NCI-H524 treated with DMSO at 0.1 percent for 48 hours (cell line): ENCODE measurements at places on chromosomes 11 and 22.

- no peak for DNase-seq
Measured at GRCh38 chr11:120547316-120547715, 35.8 kb downstream of the GRIK4 start.

DNA sequence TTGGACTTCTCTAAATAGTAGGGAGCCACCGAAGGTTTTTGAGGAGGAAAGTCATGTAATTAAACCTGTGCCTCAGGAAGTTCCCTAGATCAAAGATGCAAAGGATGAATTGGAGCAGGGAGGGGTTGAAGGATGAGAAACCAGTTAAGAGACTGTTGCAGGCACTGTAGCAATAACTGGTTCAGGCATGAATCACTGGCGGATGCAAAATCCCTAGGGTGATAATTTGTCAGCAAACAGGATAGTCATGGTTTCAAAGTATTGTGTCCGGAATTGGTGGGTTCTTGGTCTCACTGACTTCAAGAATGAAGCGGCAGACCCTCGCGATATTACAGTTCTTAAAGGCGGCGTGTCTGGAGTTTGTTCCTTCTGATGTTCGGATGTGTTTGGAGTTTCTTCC, 19.9 kb downstream of the TRIOBP start:
- no peak for DNase-seq

DNA sequence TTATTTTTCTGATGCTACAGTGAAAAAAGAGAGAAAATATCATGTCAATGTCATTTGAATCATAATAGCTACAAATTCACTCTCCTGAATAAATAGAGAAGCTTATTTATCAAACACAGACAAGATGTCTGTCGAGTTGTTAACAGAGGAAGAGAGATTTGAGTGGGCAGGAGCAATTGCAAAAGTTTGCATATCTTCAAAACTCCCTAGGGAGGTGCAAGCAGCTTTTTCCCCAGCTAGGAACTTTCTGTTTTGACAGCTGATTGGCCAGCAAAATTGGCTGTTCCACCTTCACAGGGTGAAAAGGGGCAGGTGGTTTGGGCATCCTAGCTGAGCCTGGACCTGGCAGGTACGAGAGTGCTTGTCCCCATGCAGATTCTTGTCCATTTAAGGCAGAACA, 98.2 kb downstream of the NTM start:
- DNase-seq: no peak

GRCh38 chr11:20337526-20338154, 25.9 kb upstream of the HTATIP2 start:
- peak; percentile 45 for DNase-seq

DNA sequence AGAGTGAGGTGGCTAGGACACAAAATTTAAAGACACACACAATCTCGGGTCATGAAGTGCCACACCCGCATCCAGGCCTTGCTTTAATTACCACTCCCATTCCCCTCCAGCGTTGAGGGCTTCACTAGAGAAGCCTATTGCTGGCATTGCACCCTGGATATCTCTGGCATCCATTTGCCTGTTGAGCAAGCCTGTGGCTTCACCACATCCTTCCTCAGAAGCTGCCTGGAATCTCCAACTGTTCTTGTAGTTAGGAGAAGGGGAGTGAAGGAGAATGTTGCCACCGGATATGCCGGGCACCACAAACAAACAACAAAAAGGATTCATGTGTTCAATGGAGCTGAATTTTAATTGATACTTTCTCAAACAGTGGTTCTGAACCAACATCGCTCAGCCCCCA, 34.4 kb upstream of the RCN1 start:
- DNase-seq: no peak

DNA sequence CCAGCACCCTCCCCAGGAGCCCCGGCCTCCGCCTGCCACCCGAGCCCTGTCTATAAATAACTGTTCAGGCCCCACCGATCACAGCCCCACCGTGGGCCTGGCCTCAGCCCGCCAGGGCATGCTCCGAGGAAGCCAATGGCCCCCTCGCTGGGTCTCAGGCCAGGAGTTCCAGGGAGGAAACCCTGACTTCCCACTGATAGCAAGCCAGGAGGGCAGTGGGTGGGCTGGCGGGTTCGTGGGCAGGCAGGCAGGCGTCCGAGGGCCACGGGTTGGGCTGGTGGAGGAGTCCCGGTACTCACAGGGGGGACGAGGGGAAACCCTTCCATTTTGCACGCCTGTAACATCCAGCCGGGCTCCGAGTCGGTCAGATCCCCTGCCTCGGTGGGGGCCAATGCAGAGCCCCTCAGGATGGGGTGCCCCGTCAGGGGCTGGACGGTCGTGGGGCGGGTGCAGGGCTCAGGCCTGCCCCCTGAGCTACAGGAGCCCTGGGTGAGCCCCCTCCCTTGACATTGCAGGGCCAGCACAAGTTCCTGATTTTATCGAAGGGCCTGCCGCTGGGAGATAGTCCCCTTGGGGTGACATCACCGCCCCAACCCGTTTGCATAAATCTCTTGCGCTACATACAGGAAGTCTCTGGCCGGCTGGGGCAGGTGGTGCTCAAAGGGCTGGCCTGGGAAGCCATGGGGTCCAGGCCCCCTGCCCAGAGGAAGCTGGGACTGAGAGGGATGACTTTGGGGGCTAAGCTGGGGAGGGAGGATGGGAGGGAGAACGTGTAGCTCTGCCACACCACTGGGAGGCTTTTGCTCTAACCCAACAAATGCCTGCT, at the start of gene SPI1:
Gene SPI1 (minus strand): TSS at position 538 of the 826 bp plus-strand sequence. CDS start 194 bp downstream, at position 344.
- no peak for DNase-seq

DNA sequence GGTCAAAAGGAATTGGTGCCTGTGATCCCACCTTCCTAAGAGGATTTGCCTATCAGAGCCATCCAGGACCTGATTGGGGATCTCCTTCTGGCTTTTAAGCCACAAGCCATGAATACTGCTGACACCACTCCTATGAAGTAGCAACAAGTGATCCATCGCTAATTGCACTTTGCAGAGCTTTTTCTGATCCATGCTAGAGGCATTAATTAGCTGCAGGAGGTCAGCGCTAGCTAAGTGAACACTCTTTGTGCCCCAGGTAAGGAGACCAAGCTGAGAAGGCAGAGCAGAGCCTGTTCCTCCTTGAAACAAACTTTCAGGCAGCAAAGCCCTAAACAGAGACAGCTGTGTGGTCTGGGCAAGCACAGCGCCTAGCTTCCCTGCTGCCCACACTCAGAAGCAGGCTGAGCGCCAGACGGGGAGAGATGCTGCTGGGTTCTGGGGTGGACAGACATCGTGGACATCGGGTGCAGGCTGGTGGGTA, 122.2 kb downstream of the ABTB2 start:
- no peak for DNase-seq

DNA sequence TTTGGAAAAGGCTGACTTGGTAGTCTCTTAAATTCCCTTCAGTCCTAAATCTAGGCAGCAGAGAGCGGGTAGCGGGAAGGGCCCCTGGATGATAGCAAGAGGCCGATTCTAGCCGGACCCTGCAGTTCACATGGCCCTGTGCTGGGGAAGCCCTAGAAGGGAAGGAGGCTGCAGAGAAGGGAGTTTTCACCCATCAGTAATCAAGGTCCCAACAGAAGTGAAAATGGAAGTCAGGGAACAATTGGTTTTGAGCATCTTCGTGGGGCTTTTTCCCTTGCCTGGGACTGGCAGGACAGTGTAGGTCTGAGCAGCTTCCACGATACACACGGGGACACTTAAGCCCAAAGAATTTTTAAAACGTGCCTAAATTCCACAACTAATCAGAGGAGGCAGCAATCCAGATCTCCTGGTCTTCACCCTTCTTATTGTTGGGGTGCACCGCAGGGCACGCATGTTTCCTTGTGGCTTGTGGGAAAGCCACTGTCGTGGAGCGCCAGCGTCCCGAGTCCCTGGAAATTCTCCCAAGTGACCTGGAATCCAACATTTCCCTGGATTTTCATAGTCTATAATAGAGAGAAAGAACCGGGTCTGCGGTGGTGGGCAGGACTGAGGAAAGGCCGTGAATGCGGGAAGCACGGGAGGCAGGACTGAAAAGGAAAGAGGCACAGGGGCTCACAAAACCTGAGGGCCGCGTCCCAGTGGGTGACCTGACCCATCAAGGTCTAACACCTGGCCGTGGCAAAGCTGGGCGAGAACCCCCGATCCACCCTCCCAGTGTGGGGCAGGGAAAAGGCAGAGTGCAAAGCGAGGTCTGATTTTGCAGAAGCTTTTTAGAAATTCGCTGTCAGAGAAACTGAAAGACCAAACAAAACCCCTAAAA, 846 bp upstream of the OAF start:
- no peak for DNase-seq

GRCh38 chr11:45765836-45766235, 39.1 kb upstream of the SLC35C1 start:
- DNase-seq: no peak

- no peak for DNase-seq
Measured at GRCh38 chr22:17035246-17035645, 27.2 kb upstream of the GAB4 start.

- DNase-seq: no peak
Measured at GRCh38 chr11:92682952-92683351, 286.5 kb upstream of the MTNR1B start.

- no peak for DNase-seq
Measured at GRCh38 chr11:120086651-120087050, 51.3 kb downstream of the TRIM29 start.

DNA sequence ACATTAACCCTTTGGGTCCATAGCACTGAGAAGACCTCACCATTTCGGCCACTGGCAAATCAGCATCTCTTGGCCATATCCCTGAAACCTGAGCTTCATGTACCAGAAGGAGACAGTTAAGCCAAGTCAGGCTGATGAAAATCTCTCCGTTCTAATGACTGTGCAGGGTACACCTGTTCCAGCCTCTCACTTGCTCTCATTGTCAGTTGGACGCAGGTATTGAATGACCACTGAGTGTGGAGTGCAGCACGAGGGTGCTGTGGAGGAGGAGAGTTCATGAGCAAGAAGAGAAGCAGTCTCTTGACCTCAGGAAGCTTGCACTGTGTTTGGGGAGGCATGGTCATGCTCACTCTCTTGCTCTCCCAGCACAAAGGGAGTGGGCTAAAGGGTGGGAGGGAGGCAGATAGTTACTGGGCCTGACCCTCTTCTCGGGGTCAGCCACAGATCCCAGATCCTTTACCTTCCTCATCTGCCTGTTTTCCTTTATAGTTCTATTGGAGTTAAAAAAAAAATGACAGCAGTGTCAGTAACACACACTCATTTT, 65.2 kb downstream of the ZBTB16 start:
- no peak for DNase-seq

- no peak for DNase-seq
Measured at GRCh38 chr11:132742929-132743328, 789.4 kb downstream of the OPCML start.

DNA sequence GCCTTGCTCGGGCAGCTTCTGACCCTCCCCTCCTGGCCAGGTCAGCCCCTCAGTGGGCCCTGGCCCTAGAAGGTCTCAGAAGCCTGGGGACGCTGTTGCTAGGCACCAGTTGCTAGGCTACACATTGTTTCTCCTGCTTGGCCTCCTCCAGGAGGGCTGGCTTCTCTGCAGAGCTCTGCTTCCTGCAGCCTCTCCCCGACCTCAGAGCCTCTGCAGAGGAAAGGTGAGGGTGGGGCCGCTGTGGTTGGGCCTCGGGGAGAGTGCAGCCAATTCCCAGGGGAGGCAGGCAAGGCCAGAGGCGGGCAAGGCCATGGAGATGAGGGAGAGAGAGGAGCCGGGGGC, 27.6 kb upstream of the LRRC10B start:
- DNase-seq: no peak
